ENCODE measurements at places on chromosomes 11 and 22.

DNA sequence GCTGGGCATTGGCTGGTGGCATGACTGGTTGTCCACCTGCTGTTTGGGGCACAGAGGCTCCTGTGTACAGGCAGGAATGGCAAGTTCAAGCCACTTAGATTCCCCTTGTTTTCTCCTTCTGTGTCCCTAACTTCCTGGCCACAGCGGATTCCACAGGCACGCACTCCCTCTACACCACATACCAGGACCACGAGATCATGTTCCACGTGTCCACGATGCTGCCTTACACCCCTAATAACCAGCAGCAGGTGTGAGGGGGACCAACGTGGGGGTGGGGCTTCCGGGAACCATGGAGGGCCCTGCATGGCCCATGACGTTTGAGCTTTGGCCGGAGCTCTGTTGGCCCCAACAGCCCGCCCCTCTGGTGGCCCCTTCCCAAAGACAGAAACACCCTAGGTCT, 7.8 kb downstream of the SIPA1 start:
- DNase-seq = no peak

GRCh38 chr22:22156716-22157347, 87.8 kb upstream of the VPREB1 start:
- DNase-seq = peak; percentile 69

DNA sequence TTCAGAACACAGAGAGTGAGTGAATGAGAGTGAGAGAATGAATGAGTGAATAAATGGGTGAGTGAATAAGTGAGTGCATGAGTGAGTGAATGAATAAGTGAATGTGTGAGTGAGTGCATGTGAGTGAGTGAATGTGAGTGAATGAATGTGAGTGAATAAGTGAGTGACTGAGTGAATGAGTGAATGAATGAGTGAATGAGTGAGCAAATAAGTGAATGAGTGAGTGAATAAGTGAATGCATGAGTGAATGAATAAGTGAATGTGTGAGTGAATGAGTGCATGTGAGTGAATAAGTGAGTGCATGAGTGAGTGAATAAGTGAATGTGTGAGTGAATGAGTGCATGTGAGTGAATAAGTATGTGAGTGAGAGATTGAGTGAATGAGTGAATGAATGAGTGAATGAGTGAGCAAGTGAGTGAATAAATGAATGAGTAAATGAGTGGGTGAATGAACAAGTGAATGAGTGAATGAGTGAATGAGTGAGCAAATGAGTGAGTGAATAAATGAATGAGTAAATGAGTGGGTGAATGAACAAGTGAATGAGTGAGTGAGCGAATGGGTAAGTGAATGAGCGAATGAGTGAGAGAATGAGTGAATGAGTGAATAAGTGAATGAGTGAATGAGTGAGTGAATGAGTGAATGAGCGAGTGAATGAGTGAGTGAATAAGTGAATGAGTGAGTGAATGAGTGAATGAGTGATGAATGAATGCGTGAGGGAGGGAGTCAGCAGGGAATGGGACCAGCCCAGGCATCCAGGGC, 21.3 kb upstream of the MUC5B start:
- no peak for DNase-seq

- DNase-seq = no peak
These were observed 44.8 kb downstream of the PRR5L start for GRCh38 chr11:36340897-36341296.

- DNase-seq = no peak
These were observed 15.5 kb upstream of the UPK3A start for GRCh38 chr22:45268958-45269844.

- no peak for DNase-seq
These were observed 23.2 kb downstream of the RTN4RL2 start for GRCh38 chr11:57483562-57483918.

- DNase-seq = no peak
These were observed 43.1 kb downstream of the FAM168A start for GRCh38 chr11:73554671-73555320.

DNA sequence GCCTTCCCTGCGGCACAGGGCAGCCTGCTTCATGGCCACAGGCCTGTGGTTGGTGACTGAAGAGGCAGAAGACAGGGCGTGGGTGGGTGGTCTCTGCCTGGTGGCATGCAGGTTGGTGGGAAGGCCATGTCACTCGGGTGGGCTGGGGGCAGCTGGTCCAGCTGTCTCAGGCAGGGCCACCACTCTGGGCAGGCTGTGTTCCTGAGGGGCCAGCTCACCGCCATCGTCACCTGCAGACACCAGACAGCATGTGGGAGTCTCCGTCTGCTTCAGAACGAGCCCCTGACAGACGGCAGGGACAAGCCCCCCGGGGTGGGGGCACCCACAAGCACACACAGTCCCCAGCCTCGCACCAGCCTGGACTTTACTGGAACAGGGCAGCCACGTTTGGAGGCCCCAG, 750.1 kb downstream of the BRD1 start:
- no peak for DNase-seq

DNA sequence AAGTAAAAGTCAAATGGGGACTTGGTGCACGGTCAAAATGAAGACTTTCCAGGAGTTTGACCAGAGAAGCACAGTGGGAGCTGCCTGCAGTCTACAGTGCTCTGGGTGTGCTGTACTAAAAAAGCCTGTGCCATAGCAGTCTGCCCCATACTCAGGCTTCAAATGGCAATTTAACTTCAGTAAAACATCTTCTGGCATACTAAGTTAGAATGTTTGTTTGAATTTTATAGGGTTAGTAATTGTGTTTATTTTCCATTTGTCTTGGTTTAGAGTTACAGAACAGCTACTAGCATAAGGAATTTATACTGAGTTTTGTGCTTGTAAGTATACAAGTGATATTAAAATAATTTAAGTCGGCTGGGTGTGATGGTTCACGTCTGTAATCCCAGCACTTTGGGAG, 29.3 kb upstream of the LIPT2 start:
- no peak for DNase-seq

- no peak for DNase-seq
These were observed 10.7 kb downstream of the DTX4 start for GRCh38 chr11:59182457-59183151.

- DNase-seq = no peak
These were observed 17.2 kb downstream of the DLAT start for GRCh38 chr11:112042161-112042960.

- DNase-seq = no peak
These were observed 714 bp downstream of the CD59 start for GRCh38 chr11:33735271-33736147.

DNA sequence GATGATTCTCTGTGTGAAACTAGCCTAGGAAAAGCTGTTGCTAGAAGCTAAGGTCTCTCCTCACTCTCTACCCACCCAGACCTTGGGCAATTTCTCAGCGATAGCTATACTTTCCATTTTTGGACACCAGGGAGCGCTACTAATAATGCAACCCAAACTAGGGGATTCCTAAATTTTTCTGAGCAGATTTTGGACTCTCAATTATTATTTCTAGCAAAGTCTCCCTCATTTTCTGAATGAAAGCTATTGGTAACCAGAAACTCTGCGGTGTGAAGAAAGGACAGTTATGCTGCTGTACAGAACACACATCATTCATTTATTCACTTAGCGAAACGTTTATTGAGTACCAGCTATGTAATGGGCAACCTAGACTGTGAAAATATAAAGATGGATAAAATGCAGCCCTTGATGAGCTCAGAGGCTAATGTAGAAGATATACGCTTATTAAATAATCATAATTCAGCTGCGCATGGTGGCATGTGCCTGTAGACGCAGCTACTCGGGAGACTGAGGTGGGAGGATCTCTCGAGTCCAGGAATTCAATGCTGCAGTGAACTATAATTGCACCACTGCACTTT, 6.1 kb upstream of the STIM1 start:
- DNase-seq = no peak

GRCh38 chr11:101442936-101443521, 140.8 kb downstream of the TRPC6 start:
- DNase-seq = no peak

- no peak for DNase-seq
These were observed 31.2 kb downstream of the OTOG start for GRCh38 chr11:17578296-17578695.

GRCh38 chr11:101721270-101721669, 137.5 kb upstream of the TRPC6 start:
- DNase-seq = no peak

GRCh38 chr22:19610518-19611253, 86.5 kb upstream of the CLDN5 start:
- DNase-seq = no peak

DNA sequence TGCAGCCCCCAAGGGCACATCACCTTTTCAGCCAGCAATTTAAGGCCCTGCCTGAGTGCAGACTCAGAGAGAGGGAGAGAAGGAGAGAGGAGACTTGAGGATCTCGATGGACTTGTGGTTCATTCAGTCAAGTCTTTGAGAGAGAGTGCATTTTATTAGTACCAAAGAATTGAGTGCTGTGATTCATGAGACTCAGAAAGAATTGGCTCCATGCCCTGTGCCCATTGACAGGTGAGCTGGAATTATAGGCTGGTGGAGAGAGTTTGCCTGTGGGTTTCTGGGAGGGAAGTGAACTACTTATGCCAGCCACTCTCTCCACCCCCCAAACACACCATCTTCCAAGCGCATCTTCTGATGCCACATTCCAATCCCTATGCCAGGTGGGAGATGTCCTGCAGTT, 236.8 kb downstream of the MN1 start:
- no peak for DNase-seq

GRCh38 chr11:74205181-74205580, 34.1 kb downstream of the PPME1 start:
- DNase-seq = no peak

GRCh38 chr22:22384267-22384666, 124.3 kb downstream of the ZNF280B start:
- no peak for DNase-seq

DNA sequence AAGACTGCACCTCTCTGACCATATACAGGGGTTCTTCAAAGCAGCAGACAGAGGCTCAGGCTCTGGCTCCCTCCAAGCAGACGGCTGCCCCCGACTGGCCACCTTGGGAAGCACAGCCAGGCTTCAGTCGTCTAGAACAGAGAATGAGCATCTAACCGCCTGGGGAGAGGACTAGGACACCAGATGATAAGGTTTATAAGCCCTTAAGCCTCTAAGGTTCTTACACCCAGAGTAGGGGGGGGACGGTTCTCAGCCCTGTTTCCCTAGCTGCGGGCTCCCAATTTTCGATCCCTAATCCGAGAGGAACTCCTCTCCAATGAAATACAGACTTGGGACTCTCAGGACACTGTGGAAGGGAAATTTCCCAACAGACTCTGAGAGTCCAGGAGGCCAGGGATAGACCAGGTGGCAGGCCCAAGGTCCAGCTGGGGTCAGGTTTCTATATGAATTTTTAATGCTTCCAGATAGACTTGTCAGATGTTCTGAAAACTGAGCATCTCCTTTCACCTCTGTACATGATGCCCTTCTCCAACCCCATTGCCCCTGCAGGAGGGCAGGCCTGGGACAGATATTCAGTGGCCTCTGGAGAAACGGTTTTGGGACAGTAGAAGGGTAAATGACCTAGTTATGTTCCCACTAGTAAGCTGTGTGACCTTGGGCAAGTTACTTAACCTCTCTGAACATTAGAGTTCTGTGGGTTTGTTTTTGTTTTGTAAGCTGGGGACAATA, 20.2 kb downstream of the RTN4RL2 start:
- DNase-seq = no peak

GRCh38 chr11:93852242-93852641, 1.8 kb upstream of the VSTM5 start:
- no peak for DNase-seq

- no peak for DNase-seq
These were observed 26.3 kb upstream of the CSF2RB start for GRCh38 chr22:36887162-36887561.

- no peak for DNase-seq
These were observed 60.7 kb upstream of the MUC15 start for GRCh38 chr11:26632691-26633159.

GRCh38 chr11:27445625-27446024, 27.0 kb downstream of the LGR4 start:
- DNase-seq = no peak

- DNase-seq = no peak
These were observed 36.1 kb downstream of the LIMK2 start for GRCh38 chr22:31248138-31248745.

DNA sequence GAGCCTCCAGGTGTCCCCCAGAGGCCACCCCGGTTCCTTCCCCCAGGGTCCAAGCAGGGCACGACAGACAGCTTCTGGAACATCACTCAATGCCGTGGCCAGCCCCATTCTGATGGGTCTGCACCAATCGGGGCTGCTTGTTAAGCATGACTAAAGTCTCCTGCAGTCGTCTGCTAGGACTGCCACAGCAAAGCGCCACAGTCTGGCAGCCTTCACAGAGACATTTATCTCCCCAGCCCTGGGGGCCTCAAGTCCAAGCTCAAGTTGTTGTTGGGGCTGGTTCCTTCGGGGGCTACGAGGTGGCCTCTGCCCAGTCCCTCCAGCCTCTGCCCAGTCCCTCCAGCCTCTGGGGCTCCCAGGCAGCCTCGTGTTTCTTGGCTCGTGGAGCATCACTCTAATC, 14.0 kb upstream of the CD81 start:
- DNase-seq = no peak

- DNase-seq = no peak
These were observed 34.4 kb downstream of the SCUBE2 start for GRCh38 chr11:9057007-9057406.

- no peak for DNase-seq
These were observed 25.7 kb downstream of the SGSM1 start for GRCh38 chr22:24831687-24832086.

DNA sequence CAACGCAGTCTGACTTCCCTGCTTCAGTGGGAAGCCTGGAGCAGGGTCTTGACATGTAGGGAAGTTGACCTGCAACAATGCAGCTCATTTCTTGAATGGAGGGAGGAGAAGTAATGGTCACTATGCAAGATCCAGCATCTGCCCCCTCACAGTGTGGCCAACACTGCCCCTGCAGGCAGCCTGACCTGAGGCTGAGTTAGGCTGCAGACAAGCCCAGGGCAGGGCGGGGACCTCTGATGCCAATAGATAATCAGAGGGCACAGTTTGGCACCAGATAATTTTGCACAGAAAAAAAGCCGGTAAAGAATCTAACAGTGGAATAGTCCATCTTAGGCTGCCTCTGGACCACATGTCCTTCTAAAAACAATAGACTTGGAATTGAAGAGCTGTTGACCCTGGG, 182.3 kb downstream of the DSCAML1 start:
- DNase-seq = no peak

GRCh38 chr22:31790240-31790639, 36.4 kb downstream of the DEPDC5 start:
- DNase-seq = no peak

DNA sequence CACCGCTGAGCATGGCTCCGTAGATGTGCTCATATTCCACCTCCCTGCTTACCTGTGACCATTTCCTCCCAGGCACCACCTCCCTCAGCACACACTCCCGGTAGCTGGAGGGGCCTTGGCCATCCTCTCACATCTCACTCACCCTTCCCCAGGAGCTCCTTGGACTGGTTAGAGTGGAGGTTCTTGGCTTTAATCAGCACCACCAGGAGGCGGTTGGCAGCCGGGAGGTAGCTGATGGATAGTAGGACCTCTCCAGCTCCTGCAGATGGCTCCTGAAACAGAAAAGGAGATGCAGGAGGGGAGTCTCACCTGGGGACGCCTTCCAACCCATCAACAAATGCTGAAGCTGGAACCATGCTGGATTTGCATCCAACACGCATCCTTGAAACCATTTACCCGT, 39.9 kb downstream of the SYT13 start:
- DNase-seq = no peak
